ENCODE measurements at places on chromosomes 6 and 20.
A peak's percentile ranks its signal among the peaks of the same experiment; 100 is the strongest.

DNA sequence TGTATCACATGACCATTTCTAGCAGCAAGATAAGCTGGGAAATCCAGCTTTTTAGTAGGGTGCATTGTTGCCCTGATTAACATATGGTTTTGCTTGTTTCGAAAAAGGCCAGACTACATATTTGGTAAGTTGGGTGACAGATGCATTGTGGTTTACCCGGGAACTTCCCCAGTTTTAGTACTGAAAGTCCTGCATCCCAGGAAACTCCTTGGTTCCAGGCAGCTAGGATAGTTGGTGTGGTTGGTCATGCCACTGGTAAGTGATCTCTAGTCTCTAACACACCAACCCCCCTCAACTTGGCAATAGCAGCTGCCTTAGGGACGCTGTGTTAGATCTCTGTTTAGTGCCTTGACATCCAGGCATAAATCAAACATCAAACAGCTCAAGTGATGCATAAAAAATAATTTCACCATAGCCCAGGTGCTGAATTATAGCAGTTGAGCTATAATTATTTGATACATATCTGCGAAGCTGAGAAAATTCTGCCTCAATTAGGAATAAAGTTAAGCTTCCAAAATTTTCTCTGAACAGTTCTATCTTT, 216.5 kb downstream of the TFAP2C start:
- DNase-seq = no peak

GRCh38 chr6:40293460-40294185, 293.5 kb downstream of the LRFN2 start:
- DNase-seq = no peak

GRCh38 chr20:13515796-13516558, 122.8 kb downstream of the TASP1 start:
- DNase-seq = no peak

GRCh38 chr6:7535498-7535897, 6.0 kb upstream of the DSP start:
- no peak for DNase-seq

DNA sequence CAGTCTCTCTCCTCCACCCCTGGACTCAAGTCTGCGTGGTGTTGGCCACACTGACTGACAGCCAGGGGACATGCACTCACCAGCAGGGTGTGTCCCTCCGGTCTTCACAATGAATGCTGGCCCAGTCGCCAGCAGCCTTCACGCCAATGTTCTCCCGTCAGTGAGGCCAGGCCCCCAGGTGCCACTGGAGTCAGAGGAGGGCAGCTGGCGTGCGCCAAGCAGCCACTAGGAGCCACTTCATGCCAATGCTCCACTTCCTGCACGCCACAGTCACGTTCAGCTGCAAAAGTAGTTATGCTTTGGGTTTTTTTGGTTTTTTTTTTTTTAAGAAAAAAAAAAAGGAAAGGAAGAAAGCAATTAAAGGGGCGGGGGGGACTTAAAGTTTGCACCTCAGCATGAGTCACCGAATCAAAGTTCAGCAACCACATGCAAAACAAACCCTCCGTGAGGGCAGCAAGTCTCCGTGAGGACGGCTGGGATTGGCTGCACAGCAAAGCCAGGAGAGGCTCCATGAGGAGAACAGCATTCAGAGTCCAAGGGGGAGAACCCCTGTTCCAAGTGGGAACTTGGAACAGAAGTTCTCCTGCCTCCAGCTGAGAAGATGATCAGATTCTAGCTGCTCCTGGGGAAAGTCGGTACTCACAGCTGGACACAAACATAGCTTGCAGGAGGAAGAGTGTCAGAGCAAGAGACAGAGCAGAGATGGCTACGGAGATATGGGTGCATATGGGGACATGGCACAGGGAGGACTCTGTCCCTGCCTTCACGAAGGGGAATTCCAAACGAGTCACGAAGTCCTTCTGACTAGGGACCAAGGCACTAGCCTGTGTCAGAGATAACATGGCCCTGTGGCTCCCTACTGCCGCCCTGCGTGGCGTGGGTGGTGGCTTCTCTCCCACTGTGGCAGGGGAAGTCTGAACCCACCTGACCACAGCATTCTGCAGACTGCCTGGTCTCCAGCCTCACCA, at the start of gene ZC3H12D:
Gene ZC3H12D, minus strand, starts transcription at position 282 of the 968 bp plus-strand sequence. CDS start 10,471 bp downstream, outside the sequence.
- DNase-seq = no peak

DNA sequence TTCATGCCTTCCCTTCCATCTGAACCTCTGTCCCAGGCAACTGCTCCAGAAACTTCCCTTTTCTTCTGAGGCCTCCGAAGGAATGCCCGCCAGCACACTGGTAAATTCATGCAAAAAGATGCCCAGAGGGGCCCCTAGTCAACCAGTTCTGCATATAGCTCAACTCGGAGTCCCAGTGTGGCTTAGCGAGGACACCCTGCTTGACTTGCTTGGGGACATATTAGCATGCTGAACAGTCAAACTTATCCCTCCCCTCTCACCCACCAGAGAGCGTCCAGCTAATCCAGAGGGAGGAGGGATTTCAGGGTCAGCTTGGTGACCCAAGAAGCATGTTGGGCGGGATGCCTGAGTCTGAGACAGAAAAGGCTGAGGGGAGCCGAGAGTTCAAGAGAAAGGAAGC, 23.0 kb upstream of the MDFI start:
- no peak for DNase-seq

- peak; percentile 32 for DNase-seq
Observed at GRCh38 chr6:126143761-126144251, 157.5 kb downstream of the TRMT11 start.

- DNase-seq = no peak
Observed at GRCh38 chr6:41551086-41551700, 5.0 kb downstream of the FOXP4 start.

DNA sequence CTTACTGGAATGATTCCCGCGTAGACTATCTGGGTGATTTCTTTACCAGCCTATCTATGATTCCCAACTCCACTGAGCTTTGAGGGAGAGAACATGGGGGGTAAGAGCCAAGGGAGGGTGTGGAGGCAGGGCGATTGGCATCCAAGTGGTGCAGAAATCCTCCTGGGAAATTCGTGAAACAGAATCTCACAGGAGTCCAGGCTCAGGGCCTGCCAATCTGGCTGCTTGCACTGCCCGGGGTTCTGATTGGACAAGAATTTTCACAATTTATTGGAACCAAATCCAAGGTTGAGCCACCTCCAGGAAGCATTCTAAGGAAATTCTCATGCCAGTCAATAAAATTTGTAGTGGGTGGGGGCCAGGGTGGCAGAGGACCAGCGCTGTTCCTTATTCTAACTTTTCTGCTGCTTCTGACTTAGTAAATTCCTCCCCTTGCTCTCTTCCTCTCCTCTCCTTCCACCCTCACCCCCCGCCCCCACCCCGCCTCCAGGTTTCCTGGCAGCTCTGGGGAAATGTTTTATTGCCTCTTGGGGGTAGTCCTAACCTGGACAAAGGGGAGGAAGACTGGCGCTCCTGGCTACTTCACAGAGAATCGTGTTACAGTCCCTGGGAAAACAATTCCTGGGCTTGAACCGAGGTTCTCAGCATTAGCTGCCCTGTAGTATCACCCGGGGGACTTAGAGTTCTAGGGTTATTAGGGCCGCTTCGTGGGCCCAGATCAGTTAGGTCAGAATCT, 3.1 kb downstream of the BMP6 start:
- no peak for DNase-seq

- no peak for DNase-seq
Observed at GRCh38 chr6:147418523-147418922, 90.0 kb upstream of the SAMD5 start.

DNA sequence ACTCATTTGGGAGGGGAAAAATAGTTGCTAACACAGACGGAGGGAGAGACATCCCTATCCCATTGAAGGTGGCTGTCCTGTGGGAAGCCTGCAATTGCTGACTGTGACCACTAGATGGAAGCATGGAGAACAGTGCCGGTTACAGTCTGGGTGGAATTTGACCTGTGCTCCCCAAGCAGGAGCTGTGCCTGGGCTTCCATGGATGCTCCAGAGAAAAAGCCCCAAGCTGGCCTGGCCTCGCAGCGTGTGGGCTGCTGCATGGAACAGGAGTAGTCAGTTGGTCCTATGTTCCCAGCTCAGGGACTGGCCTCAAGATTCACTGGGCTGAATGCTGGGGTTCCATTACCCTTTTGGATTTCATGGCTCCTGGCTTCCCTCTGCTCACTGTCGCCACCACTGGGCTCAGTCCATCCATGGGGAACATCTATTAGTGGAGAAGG, 116.3 kb upstream of the CHD6 start:
- peak; percentile 58 for DNase-seq

- DNase-seq = no peak
Observed at GRCh38 chr20:3973705-3974104, 41.7 kb downstream of the RNF24 start.

All from HAP-1 (cell line).